Activated T-cell treated with anti-CD3 and anti-CD28 coated beads, Interleukin-2, amount 50 U/mL, for 1 hour (primary cell): ENCODE measurements at places on chromosomes 1 and 21.

DNA sequence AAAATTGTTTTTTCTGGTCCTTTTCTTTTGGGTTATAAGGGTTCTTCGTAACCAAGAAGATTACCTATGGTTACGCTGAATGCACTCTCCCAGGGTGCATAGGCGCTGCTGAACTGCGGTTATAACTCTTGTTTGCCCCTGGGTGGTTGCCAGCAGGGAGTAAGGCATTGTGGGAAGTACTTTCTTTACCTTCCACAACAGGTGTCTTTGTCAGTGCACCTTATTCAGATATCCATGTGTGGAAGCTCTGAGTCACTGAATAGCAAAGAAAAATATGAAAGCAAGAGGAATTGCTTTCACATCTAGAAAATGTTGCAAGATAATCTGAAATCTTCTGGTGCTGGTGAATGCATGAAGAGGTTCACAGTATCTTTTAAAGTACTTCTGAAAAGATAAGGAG is 124.4 kb upstream of the CACYBP start:
- peak; percentile 22 for DNase-seq

DNA sequence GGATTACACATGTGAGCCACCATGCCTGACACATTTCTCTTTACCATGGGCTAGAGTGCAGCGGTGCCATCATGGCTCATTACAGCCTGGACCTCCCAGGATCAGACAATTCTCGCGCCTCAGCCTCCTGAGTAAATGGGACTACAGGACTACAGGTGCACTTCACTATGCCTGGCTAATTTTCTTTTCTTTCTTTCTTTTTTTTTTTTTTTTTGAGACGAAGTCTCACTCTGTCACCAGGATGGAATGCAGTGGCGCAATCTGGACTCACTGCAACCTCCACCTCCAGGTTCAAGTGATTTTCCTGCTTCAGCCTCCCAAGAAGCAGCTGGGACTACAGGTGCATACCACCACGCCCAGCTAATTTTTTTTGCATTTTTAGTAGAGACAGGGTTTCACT is 14.8 kb upstream of the KIF1B start:
- no peak for DNase-seq

DNA sequence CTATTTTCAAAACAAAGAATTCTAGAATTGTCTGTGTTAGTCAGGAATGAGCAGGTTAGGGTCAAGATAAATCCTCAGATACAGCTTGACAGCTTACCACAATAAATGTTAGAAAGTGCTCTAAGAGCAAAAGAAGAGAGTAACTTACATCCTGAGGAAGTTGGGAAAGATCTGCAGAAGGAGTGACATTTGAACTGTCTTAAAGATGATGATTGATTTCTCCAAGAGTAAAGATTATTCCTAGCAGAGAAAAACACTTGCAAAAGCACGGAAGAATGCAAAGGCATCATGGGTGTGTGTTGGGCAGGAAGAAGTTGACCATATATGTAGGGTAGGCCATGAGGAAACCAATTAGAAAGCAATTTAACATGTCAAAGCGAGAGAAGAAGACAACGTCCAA is 175.4 kb downstream of the LRRC7 start:
- no peak for DNase-seq

DNA sequence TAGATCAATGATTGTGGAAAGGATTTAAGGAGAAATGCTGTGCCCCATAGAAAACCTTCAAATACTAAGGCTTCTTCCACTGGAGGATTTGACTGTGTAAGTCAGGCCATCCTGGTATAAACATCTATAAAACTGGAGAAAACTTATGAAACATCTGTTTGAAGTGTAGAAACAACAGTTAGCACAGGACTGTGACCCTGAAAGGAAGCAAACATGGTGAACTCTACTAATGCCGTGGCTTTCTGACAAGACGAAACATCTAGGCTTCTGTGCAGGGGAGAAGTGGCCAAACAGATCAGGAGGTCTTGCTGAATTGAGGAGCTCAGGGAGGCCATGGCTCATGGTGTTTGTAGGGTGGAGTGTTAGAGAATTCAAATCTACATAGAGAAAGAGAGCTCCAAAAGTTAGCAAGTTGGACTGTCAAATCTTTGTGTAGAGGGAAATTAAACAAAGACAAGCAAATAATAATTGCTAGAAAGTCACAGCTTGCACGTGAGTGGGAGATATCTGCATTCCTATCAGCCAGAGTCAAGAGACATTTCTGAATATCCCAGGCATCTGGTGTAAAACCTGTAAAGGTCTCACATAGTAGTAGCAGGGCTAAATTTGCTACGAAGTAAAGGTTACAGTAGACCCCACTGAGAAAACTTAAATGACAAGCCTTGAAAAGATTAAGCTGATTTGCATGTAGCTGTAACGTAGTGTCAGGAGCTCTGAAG is 566.8 kb upstream of the B3GALT2 start:
- no peak for DNase-seq

- DNase-seq: no peak
Measured at GRCh38 chr1:209775678-209776077, 8.7 kb downstream of the C1orf74 start.
